ENCODE measurements at places on chromosomes 1 and 21.

DNA sequence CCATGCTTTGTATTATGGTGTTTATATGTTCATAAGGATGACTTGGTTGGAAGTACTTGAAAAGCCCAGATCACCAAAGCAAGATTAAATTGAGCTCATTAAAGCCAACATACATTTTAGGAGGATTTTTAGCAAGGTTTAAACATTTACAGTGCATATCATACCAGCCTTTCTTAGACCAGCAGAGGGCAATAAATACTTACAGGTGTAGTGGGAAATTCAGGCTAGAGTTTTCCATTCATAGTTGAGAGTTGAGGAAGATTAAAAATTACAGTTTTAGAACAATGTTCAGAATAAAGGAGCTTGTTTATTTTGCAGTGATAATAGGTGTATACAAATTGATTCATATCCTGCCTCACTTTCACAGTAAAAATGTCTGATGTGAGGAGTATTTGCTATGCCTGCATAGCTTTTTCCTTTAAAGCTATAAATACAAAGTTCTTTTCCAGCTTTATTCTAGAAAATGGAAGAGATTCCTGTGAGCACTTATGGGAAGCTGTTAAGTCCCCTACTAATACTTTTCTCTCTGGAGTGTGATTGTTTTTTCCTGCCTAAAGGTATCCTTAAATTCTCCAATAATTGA is 35.3 kb downstream of the DTL start:
- peak; percentile 11 for DNase-seq

DNA sequence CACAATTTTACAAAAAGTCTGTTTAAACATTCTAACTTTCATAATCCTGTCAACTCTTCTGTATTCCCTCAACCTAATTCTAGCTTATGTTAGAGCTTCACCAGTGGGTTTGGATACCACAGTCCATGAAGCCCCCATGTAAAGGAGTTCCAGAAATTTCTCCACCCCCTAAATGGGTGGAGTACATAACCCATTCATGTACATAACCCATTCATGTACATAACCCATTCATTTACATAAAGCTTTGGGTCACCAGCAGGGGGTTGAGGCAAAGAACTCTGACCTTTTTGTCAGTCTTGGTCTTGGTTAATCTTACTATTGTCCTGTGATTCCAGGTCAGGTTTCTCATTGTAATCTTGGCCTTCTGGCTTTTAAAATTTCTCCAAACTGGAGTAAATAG is 61.6 kb downstream of the SMYD2 start:
- DNase-seq, result no peak

GRCh38 chr1:94036730-94037129 is 84.2 kb downstream of the ABCA4 start:
- DNase-seq, result no peak

GRCh38 chr1:21304488-21304887 is 14.2 kb upstream of the ECE1 start:
- no peak for DNase-seq

DNA sequence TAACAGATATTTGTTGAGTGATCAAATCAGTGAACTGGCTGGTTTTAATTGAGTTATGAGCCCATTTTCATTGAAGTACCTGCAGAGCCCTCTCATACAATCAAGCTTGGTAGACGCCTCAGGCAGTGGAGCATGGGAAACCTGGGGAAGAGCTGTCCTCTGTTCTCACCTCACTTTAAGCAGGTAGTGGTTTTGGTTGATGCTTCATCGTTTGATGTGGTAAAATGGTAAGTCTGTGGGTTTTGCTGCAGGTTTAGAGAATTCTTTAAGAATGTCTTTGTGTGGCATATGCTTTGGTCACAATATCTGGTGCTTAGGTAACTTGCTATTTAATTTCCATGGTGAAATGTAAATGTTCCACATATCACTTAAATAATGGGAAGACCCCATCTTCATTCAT is 10.0 kb downstream of the LAMC1 start:
- no peak for DNase-seq

GRCh38 chr1:207404849-207405525 is 49.1 kb upstream of the CR2 start:
- no peak for DNase-seq

DNA sequence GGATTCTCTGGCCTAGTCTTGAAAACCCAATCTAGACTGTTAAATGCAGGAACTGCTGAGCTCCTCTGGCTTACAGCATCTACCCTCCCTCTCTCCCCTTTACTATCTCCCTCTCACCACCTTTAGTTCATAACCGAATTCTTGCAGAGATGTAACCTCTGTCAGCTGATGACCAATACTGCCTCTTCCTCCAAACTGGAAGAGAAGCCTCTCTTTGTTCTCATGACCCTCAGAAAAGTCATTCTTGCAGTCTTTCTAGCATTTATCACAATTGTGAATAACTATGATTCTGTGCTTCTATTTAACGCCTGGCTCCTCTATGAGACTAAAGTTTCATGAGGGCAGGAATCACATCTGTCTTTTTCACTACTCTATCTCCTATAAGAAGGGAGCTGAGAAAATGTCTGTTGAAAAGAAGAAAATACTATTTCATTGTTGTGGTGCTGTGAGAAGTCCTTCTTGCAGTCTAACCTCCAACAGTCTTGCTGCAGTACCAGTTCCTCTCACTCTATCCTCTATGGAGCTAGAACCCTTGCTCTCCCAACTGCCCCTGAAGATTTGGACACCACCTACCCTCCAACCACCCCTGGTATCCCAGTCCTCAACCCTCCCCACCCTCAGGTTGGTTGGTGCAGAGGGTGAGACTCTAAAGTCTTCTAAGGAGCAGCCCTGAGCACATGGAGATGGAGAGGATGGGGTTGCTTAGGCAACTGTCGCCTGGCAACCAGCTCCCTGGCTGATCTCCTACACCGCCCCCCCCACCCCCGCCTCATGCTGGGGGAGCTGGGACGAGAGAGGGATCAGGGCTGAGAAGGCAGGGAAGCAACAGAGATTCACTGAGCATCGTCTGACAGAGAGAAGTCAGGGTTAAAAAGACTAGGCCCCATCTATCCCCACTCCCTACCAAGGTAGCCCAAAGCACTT is 13.9 kb downstream of the MEF2D start:
- DNase-seq, result peak; percentile 43

GRCh38 chr1:25756215-25756614 is 43.8 kb upstream of the SELENON start:
- no peak for DNase-seq

DNA sequence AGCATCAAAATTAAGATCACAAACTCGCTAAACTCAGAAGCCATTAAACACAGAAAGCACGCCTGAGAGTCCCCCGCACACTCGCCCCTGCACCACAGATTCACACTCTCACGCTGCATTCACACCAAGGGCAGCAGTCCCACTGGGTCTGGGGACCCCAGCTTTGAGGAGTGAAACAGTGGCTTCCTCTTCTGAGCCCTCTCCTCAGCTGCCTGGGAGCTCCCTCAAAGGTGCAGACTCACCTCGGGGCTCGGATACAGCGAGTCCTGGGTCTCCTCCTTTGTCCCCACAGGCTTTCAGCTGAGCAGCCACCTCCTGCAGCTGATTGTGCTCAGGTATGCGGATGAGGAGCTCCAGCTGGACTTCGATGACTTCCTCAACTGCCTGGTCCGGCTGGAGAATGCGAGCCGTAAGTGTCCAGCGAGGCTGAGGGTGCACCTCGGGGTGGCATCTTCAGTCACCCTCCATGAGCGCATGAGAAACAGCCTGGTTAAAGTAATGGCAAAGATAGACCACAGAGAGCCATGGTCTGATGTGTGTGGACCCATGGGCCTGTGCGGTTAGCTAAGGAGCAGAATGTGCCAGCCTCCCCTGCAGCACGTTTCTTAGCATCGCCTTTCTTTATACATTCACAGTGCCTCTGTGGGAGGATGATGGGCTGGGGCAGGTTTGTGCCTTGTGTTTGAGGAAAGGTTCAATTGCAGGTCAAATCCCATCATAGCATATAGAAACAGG is 47.9 kb downstream of the CAPN9 start:
- peak; percentile 12 for DNase-seq

GRCh38 chr1:101137144-101138126 is 99.4 kb upstream of the S1PR1 start:
- DNase-seq, result no peak

DNA sequence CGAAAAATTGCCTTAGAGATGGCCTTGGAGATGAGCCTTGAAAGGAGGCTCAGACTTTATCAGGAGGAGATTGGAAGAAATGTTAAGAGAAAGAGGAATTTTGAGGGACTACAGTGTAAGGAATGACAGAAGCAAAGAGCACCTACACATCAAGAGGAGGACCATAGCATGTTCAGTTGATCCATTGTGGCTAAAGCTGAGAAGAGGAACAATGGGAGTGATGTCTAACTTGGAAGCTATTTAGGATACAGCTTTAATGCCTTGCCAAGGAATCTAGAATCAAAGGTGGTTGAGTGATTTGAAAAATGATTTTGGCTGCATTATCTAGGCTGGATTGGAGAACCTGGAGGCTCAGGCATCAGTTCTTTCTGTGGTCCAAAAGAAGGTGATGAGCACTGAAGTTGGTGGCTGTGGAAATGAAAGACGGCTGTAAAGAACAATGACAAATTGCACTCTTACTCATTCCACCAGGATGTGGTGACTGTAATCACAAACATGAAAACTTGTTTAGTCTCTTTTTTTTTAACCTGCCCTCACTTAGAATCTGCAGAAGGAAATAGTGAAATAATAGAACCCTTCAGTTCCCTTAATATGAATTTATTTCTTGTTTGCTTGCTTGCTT is 11.3 kb downstream of the FAM20B start:
- DNase-seq, result no peak

DNA sequence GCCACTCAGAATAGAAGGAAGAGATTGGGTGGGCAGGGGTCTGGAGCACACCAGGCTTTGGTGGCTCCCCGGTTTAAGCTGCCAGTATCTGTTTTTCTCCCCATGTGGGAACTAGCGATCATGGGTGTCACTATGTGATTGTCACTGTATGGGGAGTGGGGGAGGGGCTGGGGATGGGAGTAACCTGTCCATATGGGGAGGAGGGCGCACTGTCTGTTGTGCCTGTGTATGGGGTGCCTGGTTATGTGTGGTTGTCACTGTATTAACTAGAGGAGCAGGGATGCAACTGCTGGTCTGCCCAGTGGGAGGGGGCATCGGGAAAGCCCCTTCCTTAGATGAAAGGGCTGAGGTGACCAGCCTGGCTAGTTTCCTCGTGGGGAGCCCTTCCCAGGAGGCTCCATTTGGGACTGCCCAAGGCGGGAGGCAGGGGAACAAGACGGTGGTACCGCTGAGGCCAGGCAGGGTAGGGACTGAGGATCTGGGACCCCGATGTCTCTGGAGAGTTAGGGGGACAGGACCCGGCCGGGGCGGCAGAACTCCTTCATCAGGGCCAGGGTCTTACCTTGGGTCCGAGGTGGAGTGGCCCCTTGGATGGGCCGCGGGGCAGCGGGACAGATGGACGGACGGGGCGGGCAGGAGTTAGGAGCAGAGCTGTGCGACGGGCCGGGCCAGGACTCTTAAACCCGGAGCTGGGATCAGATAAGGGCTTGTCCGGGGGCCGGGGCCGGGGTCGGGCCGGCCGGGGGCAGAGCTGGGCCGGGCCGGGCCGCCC is at the start of gene KCNJ10:
TSS of gene KCNJ10 (minus strand) at position 701 of the 772 bp plus-strand sequence. CDS start 27,628 bp downstream, outside the sequence.
- peak; percentile 38 for DNase-seq

DNA sequence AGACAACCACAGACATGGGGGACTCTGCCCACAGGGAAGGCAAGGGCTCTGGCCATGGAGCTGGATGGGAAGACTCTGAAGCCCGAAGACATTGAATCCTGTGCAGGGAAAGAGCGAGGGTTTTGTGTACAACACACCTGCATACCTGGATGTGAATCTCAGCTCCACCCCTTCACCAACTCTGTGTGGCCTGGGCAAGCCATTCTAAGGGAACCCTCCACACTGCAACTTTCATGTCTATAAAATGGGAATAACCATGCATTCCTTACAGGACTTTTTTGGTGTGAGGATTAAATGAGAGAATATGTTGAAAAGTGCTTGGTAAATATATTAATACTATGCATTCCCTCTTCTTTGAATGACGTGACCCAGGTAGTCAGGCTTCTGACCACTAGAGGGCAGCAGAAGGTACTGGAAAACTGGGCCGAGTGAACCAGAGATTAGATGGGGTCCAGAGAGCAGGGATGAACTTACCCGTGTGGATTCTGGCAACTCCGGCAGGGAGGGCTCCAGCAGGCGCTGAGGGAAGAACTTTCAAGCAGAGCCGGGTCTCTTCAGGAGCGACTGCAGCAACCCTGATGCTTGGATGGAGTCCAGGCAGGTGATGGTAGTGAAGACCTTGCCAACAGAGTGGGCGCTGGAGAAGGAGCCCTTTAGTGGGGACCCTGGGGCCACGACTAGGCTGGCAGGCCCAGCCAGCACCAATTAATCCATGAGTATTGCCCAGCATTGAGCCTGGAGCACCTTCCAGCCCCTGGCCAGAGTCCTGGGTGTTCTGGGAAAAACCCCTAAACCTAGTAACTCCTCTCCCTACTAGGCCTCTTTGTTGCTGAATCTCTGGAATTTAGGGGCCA is 834 bp upstream of the ELF3 start:
- peak; percentile 86 for DNase-seq

- DNase-seq, result no peak
Observed at GRCh38 chr1:2784854-2785630, 16.5 kb downstream of the TTC34 start.

DNA sequence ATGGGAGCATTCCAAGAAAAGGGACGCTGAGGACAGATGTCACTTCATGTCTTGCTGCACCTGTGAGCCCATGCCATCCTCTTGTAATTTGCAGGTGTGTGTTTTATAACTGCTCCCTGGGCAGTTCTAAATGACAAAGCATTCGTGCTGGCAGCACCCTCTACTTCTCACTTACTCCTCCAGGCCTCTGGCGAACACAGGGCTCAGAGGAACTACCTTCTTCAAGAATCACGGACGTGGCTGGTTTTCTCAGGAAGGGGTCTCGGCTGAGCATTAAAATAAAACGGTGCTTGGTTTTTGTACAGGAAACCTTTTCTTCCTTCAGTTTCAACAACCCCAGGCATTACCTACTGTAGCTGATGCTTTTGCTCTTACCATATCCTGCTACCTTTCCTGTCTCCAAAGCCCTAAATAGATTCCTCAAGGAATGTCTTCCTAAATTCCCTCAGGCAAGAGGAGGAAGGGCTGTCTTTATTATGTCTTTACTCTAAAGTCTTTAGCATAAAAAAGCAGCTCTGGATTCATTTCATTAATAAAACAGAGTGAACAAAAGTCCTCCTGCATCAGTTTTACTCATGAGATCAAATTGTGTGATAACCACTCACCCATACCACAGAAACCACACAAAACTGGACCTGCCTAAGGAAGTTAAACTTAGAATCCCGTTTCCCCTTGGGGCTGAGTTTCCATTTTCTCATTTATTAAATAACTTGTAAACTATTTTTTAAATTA is 79.0 kb upstream of the MAP10 start:
- DNase-seq, result no peak

GRCh38 chr1:206946261-206946660 is at the start of gene PIGR:
Gene PIGR (minus strand): TSS chr1:206946466. CDS start chr1:206940531, 5,935 bp downstream.
- no peak for DNase-seq

DNA sequence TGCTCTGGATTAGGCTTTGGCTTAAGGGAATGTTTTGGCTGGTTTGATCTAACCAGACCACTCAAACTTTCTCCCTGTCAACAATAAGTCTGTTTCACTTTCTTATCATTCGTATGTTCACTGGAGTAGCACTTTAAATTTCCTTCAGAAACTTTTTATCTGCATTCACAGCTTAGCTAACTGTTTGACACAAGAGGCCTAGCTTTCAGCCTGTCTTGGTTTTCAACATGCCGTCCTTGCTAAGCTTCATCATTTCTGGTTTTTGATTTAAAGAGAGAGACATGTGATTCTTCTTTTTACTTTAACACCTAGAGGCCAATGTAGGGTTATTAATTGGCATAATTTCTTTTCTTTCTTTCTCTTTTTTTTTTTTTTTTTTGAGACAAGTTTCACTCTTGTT is 14.9 kb upstream of the CYB5R1 start:
- DNase-seq, result no peak

- DNase-seq, result peak; percentile 63
Observed at GRCh38 chr1:152189657-152190442, 30.8 kb upstream of the RPTN start.

GRCh38 chr1:2980073-2980791 is 41.0 kb upstream of the ACTRT2 start:
- peak; percentile 4 for DNase-seq
